Ecto neural progenitor cell (in vitro differentiated cells): ENCODE measurements at places on chromosomes 1 and 21.

GRCh38 chr1:108829498-108829916 lies 27.4 kb downstream of the AKNAD1 start:
- no peak for DNase-seq

GRCh38 chr1:3359351-3359750 lies 95.1 kb upstream of the ARHGEF16 start:
- no peak for DNase-seq

- no peak for DNase-seq
Measured at GRCh38 chr21:44694776-44695175, 2.2 kb upstream of the KRTAP10-12 start.

GRCh38 chr21:37983336-37984095 lies 67.3 kb upstream of the KCNJ6 start:
- DNase-seq: no peak

DNA sequence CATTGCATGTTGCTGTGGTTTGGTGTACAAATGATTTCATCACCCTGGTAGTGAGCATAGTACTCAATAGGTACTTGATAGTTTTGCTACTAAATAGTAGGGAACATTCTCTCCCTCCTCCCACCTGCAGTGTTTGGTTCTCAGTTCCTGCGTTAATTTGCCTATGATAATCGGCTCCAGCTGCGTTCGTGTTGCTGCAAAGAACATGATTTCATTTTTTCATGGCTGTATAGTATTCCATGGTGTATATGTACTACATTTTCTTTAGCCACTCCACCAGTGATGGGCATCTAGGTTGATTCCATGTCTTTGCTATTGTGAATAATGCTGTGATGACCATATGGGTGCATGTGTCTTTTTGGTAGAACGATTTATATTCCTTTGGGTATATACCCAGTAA lies 903.4 kb downstream of the TTLL7 start:
- DNase-seq: no peak

- DNase-seq: no peak
Measured at GRCh38 chr21:25949701-25950100, 214.9 kb downstream of the GABPA start.

DNA sequence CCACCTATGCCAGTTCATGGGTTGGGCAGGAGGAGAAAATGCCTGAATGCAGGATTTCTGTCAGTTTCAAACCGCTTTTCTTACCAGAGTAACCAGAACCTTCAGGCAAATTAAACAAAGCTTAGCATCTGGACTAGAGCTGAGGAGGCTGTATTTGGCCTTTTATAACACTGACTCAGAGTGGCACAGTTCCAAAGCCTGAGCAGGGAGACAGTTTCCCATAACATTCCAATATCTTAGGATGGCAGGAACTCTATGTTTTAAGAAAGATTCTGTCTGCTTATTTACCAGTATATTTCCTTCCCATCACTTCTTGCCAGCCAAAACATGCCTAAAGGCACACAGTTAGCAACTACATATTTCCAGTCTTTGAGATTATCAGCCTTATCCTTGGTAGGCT lies 46.8 kb downstream of the UBR4 start:
- no peak for DNase-seq

DNA sequence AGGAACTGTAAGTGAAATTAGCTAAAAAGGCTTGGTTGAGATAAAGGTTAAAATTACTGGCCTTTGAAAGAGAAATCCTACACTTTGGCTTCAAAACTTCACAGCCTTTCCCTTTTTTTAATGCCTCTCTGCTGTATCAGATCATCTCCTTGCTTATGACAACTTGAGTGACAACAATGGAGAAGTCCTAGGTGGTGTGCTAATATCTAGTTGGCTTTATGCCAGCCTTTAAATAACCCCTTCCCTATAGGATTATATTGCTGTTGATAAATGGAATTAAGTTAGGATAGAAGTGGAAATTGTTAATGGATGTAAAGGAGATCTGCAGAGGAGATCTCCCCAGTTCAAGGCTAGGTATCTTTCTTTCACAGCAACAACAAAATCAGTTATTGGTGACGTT lies 130.2 kb upstream of the ATP1B1 start:
- no peak for DNase-seq

DNA sequence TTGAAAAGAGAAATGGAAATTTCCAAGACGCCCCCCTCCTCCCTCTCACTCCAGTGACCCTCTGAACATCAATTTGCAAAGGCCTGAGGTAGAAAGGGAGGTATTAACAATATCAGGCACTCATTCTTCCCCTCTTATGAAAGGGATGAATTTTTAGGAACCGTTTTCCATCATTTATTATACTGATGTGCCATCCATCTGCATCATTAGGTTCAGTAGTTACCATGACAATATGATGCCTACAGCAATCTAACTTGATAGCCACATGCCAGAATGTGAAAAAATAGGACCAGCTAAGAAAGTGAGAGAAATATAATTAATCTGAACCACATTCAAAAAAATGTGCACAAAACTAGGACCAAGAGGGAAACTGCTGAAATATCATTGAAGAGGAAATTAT lies 40.9 kb downstream of the SEC16B start:
- no peak for DNase-seq

DNA sequence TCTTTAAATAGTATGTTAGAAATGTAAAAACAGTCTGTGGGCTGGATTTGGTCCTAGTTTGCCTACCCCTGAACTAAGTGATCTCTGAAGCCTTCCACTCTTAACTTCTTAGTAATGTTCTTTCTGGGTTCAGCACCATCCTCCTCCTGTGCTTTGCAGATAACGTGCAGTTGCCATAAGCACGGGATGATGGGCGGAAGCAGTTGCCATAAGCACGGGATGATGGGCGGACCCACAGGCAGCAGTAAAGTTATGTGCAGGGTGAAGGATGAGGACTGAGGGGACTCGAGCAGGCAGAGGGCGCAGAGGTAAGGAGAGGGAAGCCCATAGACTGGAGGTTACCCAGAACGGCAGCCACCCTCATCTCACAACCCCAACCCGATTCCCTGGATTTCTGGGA lies 25.6 kb downstream of the GPA33 start:
- no peak for DNase-seq

GRCh38 chr1:162026881-162027280 lies 3.2 kb upstream of the OLFML2B start:
- DNase-seq: no peak

DNA sequence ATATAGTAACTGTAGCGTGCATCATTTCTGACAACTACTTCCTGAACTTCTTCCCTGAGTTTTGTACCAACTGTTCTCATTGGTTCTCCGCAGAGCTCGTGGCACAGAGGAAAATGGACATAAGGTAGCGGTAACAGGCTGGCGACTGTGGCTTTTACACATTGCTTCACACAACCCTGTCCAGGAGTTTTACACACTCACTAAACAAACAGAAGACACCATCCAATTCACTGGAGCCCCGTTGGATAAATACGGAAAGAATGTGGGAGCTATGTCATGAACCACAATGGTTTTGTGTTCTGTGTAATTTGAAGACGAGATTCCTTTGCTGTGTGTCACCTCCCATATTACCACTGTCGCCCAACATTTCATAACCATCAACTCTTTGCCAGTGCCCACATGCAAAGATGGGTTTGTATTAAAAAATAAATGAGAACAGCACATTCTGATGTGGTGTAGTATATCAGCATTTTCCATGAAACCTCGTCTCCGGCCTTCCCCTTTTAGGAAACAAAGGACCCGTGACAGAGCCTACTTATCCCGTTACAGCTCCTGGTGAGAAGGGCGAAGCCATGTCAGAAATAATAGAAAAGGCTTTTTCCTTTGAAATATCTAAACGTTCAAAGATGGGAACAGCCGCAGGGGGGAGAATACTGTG lies 47.4 kb upstream of the ENAH start:
- no peak for DNase-seq

- no peak for DNase-seq
Measured at GRCh38 chr1:174815474-174815908, 184.3 kb upstream of the CACYBP start.

DNA sequence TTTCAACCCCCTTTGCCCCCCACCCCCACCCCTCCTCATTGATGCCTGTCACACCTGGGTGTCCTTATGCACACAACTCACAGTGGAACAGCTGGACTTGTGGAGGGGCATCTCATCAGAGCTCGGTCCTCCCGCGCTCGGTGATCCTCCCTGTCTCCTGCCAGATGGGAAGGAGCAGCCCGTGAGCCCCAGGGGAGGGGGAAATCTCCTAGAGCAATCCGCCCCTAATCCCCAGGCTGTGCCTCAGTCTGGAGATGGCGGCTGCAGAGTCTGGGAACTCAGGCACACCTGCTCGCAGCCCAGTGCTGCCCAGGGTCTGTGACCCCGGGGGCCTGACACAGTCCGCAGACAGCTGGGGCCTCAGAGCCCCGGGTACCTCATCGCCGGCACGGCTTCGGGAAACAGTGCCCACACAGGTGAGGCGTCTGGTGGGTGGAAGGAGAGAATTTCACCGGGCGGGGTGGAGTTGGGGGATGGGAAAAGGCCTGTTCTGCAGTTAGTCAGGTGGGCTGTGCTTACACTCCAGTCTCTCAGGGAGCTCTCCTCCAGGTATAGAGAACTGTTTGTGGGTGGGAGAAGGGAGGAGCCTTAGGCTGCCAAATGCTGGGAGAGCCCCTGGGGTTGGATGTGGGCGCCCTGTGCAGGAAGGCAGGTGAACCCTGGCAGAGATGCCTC lies 29.3 kb downstream of the TMCC2 start:
- no peak for DNase-seq

- DNase-seq: no peak
Measured at GRCh38 chr1:154137888-154138287, 17.0 kb downstream of the NUP210L start.

GRCh38 chr1:50419907-50420677 lies 3.2 kb downstream of the DMRTA2 start:
- no peak for DNase-seq

GRCh38 chr1:150881331-150882070 lies 5.1 kb upstream of the ARNT start:
- DNase-seq: no peak

DNA sequence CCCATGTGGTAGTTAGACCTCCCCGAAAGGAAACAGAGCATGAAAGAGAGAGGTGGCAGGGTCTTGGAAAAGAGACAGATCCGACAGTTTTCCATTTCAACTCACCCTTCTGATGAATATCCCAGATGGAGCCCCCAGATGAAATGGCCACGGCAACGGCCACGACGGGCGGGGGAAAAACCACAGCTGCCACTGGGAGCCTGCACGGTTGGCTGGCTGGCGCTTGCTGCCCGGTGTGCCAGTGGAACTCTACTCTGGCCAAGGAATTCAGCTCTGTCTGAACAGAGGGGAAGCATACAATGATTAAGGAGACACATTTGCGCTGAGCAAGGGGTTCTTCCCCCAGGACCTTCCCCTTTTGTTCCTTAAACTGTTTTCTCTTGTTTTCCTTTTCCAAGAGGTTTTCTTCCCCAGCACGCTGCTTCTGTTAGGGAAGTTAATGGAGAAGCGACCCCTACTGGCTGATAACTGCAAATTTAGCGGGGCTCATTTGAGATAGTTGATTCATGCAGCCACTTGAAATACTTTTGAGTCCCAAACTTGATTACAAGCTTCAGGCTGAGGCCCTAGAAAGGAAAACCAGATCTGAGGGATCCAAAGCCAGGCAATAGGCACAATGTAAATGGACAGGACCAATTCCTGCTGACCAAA lies 1122.5 kb downstream of the NCAM2 start:
- DNase-seq: no peak

DNA sequence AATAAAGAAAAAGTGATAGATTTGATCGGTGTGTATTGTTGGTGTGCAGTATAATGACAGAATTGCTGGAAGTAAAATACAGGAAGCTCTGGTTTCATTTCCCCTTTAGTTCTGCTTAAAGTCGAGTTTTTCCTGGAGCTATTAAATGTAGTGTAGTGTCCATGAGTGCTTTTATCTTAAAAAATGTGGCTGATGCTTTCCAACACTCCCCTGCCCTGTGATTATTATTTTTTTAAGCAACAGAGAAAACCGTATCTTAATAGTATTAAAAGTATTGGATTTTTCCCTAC lies 1.1 kb downstream of the LGALS8 start:
- no peak for DNase-seq

DNA sequence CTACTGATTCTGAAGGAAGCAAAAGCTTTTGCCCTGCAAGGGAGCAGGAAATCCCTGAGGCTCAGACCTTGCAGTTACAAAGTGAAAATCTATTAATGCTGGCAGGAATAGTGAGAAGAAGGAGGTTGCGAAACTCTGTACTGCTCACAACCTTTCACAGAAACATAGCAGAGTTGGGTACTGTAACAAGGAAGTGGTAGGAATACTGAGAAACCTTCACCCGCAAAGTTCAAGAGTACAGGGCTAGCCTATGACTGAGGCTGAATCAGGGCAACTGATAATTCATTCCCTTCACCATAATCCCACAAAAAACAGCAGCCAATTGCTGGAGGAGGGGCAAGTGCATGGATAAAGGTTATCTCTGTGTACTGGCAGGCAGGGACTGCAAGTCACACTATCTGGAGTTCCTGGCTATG lies 23.9 kb upstream of the KCTD3 start:
- no peak for DNase-seq

GRCh38 chr21:26847921-26848320 lies 2.7 kb upstream of the ADAMTS1 start:
- DNase-seq: no peak

DNA sequence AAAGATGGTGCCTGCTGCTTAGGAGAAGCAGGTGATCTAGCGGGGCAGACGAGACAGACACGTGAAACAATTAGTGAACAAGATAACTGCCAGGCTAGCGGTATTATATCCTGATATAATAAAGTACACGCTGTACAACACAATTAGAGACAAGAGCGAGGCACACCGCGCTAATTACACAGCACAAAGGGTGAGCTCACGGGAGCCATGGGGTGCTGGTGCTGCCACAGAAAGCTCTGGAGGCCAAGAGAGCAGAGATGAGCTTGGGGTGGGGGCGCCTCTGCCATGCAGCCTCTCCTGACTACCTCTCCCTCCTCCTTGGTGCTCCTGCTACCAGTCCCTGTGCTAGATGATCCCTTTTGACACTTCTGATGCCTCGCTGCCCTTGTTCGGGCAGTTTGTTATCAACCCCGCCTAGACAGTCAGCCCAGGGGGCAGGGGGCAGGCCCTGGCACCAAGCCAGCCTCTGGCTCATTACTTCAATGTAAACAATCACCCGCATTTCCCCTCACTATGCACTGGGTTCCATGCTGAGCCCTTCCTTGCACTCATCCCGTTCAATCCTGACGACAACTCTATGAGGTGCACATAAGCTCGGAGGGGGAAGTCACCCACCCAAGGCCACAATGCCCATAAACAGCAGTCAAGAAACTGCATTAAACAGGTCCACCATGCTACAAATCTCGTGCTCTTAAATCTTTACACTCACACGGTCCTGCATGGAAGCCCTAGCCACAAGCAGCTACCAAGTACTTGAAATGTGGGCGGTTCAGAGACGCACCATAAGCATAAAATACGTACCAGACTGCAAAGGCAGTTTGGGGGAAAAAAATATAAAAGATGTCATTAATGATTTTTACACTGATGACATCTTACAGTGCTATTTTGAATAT lies 103.0 kb downstream of the SSBP3 start:
- no peak for DNase-seq
